ENCODE measurements at places on chromosomes 6 and 20.
A peak's percentile ranks its signal among the peaks of the same experiment; 100 is the strongest.

DNA sequence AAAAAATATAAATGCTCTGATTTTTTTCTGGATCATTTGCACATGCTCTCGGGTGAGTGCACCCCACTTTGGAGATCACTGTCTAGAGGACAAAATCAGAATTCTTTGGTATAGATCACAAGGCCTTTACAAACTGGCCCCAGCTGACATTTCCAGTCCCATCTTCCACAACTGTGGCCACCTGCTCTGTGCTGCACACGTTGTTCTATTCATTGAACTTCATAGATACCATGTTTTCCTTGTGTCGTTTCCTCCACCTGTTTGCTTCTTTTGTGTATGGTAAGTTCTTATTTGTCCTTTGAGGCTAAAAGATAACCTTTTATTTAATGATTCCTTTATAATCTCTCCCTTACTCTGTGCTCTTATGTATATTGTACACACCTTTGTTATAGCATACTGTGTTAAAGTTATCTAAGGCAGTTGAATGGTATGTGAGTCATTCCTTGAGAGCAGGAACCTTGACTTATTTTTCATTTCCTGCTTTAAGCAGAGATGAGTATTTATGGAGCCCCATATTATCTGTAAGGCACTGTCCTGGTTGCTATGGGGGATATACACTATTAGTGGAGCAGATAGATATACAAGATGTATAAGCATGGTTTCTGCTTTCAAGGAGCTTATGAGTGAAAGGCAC, 12.0 kb upstream of the SLC17A5 start:
- H3K4me3 ChIP-seq: no peak overlapping the region
- H3K27ac ChIP-seq: no peak overlapping the region
- ATAC-seq: peak; percentile 53

DNA sequence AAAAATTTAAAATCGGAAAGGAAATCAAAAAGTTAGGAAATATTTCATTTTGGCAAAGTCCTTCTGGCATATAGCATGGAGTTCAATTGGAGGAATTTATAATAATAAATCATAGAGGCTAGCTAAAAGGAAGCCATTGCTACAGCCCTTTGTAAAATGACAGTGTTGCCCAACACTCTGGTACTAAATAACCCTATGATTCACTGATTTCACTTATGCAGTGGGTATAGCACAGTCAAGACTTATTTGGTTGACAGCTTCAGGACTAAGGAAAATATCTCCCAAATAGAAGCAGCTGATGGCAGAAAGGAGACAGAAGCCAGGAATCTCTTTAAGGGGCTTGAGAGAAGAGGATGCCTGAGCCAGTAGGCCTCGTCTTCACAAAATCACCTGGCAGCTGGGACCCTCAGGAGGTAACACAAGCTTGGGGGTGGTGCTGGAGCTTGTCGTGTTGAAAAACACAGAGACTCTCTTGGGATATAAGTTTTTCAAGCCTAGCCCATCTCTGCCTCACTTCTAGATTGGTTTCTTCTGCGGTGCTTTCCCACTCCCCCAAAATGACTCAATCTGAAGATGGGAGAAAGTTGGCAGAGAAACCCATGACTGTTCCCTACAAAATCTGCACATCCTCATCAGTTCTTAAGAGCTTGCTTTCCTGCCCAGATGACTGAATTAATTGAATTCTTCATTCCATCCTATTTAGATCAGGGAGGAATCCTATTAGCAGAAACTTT, 38.4 kb upstream of the EYA4 start:
- no peak for ATAC-seq
- no peaks in the 10 kb centered on the region for H3K36me3 ChIP-seq
- H3K4me3 ChIP-seq: no peak overlapping the region
- H3K27ac ChIP-seq: no peak overlapping the region
- no peaks in the 10 kb centered on the region for H3K4me1 ChIP-seq

GRCh38 chr20:38692436-38693411, 31.6 kb upstream of the SLC32A1 start:
- no peaks in the 10 kb centered on the region for H3K4me1 ChIP-seq
- H3K27ac ChIP-seq: no peak overlapping the region

DNA sequence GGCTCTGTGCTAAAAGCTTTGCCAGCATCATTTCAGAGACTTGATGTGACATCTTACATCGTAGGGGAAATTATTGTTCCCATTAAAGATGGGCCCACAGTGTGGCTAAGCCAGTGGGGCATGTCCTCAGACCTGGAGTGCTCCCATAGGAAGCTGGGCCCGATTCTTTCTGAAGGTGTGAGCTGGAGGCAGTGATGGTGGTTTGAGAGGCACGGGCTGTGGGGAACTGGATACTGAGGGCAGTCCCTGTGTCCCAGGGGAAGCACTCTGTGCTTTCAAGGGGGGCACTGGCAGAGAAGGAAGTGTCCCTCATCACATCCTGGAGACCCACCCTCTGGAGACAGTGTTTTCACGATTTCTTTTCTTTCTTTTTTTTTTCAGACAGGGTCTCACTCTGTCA, 8.6 kb upstream of the FAM110A start:
- no peak overlapping the region for H3K27ac ChIP-seq
- no peaks in the 10 kb centered on the region for H3K36me3 ChIP-seq
- peaks cover 30% of the 10 kb centered on the region for H3K27me3 ChIP-seq
- peaks cover 12% of the 10 kb centered on the region for H3K4me1 ChIP-seq
- H3K4me3 ChIP-seq: no peak overlapping the region

GRCh38 chr6:16660157-16660497, 101.1 kb downstream of the ATXN1 start:
- no peak overlapping the region for H3K4me3 ChIP-seq
- peaks cover 37% of the 10 kb centered on the region for H3K36me3 ChIP-seq
- H3K27me3 ChIP-seq: no peaks in the 10 kb centered on the region
- peak overlapping the region; percentile 67 for H3K27ac ChIP-seq

GRCh38 chr20:33415948-33416347, 14.6 kb upstream of the CDK5RAP1 start:
- no peak overlapping the region for H3K4me3 ChIP-seq
- H3K36me3 ChIP-seq: peaks cover 8% of the 10 kb centered on the region
- H3K4me1 ChIP-seq: peaks cover 6% of the 10 kb centered on the region

Data from stimulated activated memory B cell treated with anti-CD40 and anti-IgM and Interleukin-4, amounts not matched to agents 10 μg/mL and 1 μg/mL and 100 μg/mL, for 72 hours (primary cell).